ENCODE measurements at places on chromosomes 4 and X. TPM values are rescaled to one million over a fixed set of nuclear protein-coding genes. Genes with fewer than 3 reads are reported as not detected.

FAM184B gene
- polyA plus RNA-seq = 5.7 TPM

TCEANC gene
- polyA plus RNA-seq = 4.2 TPM

PDK3 gene
- polyA plus RNA-seq = 1.5 TPM

RAB41 gene
- 0.36 TPM for polyA plus RNA-seq

GC gene
- polyA plus RNA-seq = not detected

CD40LG gene
- polyA plus RNA-seq = not detected

USP26 gene
- polyA plus RNA-seq = not detected

DDIT4L gene
- 18.3 TPM for polyA plus RNA-seq

IRS4 gene
- polyA plus RNA-seq = not detected

NKX6-1 gene
- polyA plus RNA-seq = 0.27 TPM

ABRAXAS1 gene
- polyA plus RNA-seq = 34.3 TPM

CXCL10 gene
- 0.34 TPM for polyA plus RNA-seq

FMR1NB gene
- polyA plus RNA-seq = not detected

SRPX gene
- 54.1 TPM for polyA plus RNA-seq

VEGFD gene
- polyA plus RNA-seq = 1.5 TPM

ITM2A gene
- 526 TPM for polyA plus RNA-seq

- no peak for DNase-seq
Observed at GRCh38 chrX:100682939-100683338, 38.9 kb downstream of the SRPX2 start.

GRCh38 chr4:72169861-72170260 lies 138.1 kb downstream of the NPFFR2 start:
- no peak for DNase-seq

DNA sequence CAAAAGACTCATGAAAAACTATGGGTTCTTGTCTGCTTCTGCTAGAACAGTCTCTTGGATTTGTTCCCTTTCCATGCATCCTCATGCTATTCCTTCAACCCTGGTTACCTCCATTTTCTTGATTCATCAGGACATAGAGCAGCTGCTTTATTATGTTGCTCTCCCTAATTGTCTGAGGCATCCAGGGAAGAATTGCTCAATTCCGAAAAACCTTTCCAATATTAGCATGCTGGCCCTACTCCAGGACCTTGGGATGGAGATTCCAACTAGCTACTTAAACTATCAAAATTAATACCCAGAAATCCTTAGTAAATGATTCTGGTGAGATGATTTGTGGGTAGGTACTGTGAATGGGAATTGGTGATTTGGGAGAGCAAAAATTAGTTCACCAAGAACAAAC lies 56.6 kb upstream of the FAM47B start:
- DNase-seq = no peak

DNA sequence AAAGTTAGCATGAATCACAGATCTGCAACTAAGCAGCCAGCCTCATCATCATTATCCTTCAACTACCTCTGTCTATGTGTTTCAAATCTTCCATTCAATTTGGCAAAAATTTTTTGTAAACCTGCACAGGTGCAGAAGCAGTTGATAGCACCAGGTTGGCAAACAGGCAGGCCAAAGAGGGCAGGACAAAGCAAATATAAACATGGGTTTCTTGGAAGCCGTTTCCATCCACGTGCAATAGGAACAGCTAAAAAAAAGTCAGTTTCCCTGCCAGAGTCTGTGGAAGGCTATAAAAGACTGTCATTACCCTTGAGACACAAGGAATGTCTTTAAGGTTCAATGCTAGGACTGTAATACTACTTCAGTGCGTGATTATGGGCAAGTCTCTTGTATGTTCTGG lies 253.2 kb downstream of the PDHA2 start:
- no peak for DNase-seq

GRCh38 chr4:37627263-37627662 lies 58.9 kb downstream of the RELL1 start:
- DNase-seq = no peak

GRCh38 chr4:118280501-118281218 lies 72.1 kb downstream of the PRSS12 start:
- DNase-seq = peak; percentile 56

GRCh38 chr4:152626790-152627189 lies 53.0 kb downstream of the TMEM154 start:
- DNase-seq = no peak

GRCh38 chrX:69146739-69147138 lies 18.5 kb downstream of the PJA1 start:
- DNase-seq = no peak

- no peak for DNase-seq
Observed at GRCh38 chr4:2186133-2186864, 55.6 kb downstream of the HAUS3 start.

DNA sequence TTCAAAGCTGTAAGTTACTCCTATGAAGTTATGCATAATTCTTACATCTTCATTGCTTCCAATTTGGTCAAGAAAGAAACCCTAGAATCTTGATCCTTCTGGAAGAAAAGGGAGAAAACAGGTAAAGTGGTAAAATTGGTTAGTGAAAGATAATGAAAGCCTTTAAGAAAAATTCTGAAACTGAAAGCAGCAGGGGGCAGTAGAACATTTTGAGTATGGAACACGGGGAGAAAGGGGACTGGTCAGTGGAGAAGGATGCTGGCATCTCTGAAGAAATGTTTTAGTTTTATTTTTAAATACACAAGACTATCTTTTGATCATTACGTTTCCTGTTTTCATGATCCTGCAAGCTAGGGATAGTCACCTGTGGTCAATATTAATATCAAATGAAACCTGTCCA lies 54.3 kb downstream of the SLIT2 start:
- DNase-seq = no peak

- no peak for DNase-seq
Observed at GRCh38 chrX:101252634-101253033, 33.0 kb downstream of the DRP2 start.

- DNase-seq = no peak
Observed at GRCh38 chr4:118225511-118225910, 127.3 kb downstream of the PRSS12 start.

DNA sequence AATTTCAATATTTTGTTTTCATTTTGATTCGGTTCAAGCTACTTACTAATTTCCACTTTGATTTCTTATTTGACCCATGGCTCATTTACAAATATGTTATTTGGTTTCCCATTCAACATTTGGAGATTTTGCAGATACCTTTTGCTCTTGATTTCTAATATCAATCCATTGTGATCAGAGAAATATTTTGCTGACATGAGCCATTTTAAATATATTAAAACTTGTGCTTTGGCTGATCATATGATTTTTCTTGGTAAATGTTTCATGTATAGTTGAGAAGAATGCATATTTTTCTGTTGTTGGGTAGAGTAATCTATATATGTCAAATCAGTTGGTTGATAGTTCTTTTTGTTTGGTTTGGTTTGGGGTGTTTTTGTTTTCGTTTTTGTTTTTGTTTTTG lies 95.0 kb downstream of the GASK1B start:
- no peak for DNase-seq

GRCh38 chrX:114268643-114269042 lies 315.2 kb upstream of the HTR2C start:
- DNase-seq = no peak

DNA sequence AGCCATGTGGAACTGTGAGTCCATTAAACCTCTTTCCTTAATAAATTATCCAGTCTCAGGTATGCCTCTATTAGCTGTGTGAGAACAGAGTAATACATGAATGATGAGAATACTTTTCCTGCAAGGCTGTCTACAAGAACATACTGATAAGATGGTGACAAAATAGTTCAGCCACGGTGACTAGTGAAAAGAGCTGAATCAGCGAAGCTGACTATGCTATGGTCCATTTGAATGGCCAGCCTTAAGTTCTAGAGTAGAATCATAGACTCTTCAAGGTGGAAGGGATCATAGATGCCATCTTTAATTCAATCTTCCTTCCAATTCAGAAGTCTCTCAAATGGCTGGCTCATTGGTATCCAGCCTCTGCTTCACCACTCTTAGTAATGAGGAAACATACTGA lies 163.3 kb downstream of the SPANXN1 start:
- no peak for DNase-seq

GRCh38 chr4:61200187-61200915 lies at the start of gene ADGRL3:
TSS of gene ADGRL3 (plus strand) at chr4:61200326.
- peak; percentile 87 for DNase-seq

DNA sequence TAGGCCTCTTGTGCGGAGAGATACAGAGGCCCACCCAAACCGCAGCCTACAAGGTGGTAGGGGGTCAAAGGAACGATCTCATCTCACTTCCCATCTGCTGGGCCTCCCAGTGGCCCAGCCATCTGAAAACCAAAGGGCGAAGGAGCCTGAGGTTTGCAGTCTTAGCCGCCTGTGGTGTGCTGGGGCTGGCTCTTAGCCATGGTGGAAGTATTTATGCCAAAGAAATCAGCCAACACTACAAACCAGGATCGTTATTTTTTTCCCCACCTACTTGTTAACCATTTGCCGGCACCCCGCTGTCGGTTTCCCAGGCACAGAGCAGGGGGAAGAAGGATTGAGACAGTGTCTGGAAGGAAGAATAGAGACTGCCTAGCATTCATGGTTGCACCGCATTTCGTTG lies 30.9 kb upstream of the CDKL5 start:
- DNase-seq = no peak

- DNase-seq = peak; percentile 66
Observed at GRCh38 chr4:85475631-85476233, 782 bp downstream of the ARHGAP24 start.

DNA sequence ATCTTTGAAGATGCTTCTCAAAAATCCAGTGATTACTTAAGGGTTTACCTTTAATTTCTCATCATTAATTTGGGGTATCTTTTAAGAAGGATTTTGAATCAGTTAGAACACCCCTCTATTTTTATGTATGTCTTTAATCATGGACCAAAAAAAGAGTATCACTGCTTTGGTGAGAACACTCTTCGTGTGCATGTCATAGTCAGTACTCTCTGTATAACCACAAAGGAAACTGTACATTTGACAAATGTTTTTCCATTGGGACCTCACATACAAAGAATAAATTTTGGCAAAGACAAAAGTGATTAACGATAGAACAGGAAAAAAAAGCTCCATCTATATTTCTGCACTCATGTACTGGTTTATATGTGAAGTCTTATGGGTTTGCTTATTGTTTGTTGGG lies 31.3 kb downstream of the FAM241A start:
- DNase-seq = no peak

GRCh38 chrX:22193851-22194659 lies 78.7 kb upstream of the CBLL2 start:
- no peak for DNase-seq

DNA sequence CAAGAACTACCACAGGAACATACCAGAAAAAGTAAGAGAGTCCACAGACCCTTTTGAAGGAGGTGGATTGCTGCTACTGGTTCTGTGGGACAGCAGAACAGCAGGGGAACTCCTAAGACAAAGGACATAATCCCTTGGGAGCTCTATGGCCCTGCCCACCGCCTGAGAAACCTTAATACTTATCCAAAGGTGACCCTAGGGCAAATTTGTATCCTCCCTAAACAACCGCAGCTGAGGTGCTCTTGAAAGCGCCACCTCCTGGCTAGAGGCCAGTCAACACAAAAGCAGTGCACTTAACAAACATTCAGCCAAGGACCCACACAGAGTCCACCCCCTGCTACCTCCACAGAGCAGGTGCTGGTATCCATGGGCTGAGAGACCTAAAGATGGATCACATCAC lies 136.8 kb downstream of the ADAM29 start:
- no peak for DNase-seq

DNA sequence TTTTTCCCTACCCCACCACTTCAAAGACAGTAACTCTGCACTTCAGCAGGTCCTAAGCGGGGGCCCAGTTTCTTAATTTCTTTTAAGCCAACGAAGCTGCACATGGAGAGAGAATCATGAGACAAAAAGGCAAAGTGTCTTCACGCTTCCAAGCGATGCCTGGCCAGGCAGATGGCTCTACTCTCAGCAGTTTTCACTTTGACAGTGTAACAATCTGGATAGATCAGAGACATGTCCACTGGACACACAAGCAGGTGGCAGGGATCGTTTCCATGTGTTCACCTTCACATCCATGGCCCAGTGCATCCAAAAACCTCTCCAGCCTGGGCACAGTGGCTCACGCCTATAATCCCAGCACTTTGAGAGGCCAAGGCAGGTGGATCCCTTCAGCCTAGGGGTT lies 27.8 kb downstream of the PPP2R2C start:
- DNase-seq = no peak

DNA sequence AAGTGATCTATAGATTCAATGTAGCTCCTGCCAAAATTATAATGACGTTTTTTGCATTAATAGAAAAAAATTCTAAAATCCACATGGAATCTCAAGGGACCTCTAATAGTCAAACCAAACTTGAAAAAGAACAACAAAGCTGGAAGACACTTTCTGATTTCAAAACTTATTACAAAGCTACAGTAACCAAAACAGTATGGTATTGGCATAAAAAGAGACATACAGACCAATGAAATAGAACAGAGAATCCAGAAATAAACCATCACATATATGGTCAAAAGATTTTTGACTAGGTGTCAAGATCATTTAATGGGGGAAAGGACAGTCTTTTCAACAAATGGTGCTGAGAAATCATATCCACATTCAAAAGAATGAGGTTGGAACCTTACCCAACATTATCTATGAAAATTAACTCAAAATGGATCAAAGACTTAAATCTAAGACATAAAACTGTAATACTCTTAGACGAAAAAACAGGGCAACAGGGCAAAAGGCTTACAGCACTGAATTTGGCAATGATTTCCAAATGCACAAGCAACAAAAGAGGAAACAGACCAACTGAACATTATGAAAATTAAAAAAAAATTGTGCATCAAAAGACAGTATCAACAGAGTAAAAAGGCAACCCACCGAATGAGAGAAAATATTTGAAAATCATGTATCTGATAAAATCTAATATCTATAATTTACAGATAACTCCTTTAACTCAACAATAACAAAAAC lies 3.9 kb downstream of the FBXO8 start:
- no peak for DNase-seq

DNA sequence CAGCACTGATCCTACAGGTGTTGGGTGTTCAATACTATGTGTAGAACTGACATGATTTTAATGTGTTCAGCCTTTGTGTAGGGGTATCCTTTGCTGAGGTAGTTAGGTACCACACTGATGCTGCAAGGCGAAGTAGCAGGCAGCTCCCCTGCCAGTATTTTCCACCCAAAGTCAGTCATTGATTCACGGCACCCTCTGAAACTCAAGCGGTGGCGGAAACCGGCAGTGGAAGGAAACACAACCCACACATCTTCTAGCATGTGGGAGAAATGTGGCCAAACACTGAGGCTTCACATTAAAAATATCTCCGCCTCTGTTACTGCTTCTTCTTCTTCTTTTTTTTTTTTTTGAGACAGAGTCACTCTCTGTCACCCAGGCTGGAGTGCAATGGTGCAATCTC lies 126.3 kb downstream of the AASDH start:
- DNase-seq = no peak

DNA sequence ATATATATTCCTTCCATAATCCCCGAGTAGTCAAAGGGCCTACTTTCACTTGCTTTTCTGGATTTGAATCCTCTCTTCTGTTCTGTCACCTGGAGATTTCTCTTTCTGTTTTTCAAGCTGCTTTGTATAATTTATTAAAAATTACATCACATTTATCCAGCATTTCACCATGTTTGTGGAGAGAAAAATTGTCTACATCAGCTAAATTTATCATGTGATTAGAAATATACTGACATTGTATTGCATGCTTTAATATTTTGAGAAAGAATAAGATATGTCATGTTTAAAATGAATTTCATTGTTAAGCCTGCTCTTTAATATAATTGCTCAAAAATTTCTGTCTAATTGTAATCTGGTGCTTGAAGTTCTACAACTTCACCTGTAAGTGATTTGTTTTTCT lies 323.1 kb upstream of the DKK2 start:
- DNase-seq = no peak

GRCh38 chr4:168815379-168816345 lies 194.4 kb downstream of the CBR4 start:
- DNase-seq = peak; percentile 70
